ENCODE measurements at places on chromosomes 12 and 14. TPM values are rescaled to one million over a fixed set of nuclear protein-coding genes. Genes with fewer than 3 reads are reported as not detected.

CLEC1A gene
- not detected for total RNA-seq

SYT1 gene
- total RNA-seq, result 31.9 TPM

DNA sequence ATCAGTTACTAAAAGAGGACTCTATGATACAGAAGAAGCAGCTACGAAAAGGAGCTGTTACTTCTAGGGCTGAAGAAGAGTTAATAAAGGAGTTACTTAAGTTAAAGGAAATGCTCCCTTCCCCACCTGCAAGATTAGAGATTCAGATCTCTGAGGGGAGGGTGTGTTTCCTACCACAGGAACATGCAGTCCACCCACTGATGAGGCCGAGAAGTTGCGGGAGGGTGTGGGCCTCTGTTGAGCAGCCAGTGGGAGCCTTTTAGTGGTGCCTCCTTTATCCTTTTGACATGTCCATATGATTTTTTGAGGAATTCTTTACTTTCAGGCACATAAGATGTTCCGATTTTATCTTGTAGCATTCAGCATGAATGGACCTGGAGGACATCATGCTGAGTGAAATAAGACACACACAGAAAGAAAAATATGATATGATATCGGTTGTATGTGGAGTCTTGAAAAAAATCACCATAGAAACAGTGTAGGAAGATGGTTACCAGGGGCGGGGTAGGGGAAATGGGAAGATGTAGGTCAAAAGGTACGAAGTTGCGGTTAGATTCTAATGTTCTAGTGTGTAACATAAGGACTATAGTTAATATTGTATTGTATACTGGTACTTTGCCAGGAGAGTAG lies 4.4 kb upstream of the M6PR start:
- no peak overlapping the region for H3K27ac ChIP-seq
- H3K4me1 ChIP-seq, result no peaks in the 10 kb centered on the region
- no peak for DNase-seq

- H3K27me3 ChIP-seq, result no peaks in the 10 kb centered on the region
- no peaks in the 10 kb centered on the region for H3K4me1 ChIP-seq
- no peak for DNase-seq
- no peak overlapping the region for H3K4me3 ChIP-seq
- no peak overlapping the region for H3K27ac ChIP-seq
Observed at GRCh38 chr12:76976777-76977382, 88.5 kb downstream of the E2F7 start.

GRCh38 chr12:118358612-118359540 lies 13.8 kb downstream of the TAOK3 start:
- no peaks in the 10 kb centered on the region for H3K27me3 ChIP-seq
- no peak overlapping the region for H3K4me3 ChIP-seq
- 0 out of 2 replicates have a peak, but pooled peaks cover 6% of the 10 kb centered on the region for H3K36me3 ChIP-seq
- DNase-seq, result no peak
- H3K27ac ChIP-seq, result no peak overlapping the region

GRCh38 chr12:111444925-111445725 lies 39.4 kb downstream of the SH2B3 start:
- peaks cover 83% of the 10 kb centered on the region for H3K36me3 ChIP-seq
- no peak for DNase-seq
- no peak overlapping the region for H3K4me3 ChIP-seq

DNA sequence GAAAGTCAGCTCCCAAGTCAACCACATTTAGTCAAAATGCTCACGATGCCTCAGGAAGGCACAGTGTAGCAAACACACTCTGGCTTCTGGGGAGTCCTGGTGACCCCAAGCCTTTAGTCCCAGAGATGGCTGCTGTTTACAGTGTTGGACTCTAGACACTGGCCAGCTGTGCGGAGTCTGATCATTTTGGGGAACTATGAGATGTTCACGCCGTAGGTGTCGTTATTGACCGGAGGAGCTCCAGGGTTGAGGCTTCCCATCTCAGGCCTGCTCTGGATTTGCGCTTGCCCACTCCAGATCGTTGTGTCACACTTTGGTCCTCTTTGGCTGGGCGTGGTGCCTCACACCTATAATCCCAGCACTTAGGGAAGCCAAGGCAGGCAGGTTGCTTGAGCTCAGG lies 27.7 kb downstream of the BRI3BP start:
- no peaks in the 10 kb centered on the region for H3K4me1 ChIP-seq
- peaks cover 27% of the 10 kb centered on the region for H3K27me3 ChIP-seq
- H3K27ac ChIP-seq, result no peak overlapping the region

GRCh38 chr12:103966736-103967135 lies 1.1 kb downstream of the TDG start:
- no peak for DNase-seq
- peak overlapping the region; percentile 54 for H3K27ac ChIP-seq
- H3K4me1 ChIP-seq, result peaks cover 22% of the 10 kb centered on the region

CMA1 gene
- not detected for total RNA-seq

DNA sequence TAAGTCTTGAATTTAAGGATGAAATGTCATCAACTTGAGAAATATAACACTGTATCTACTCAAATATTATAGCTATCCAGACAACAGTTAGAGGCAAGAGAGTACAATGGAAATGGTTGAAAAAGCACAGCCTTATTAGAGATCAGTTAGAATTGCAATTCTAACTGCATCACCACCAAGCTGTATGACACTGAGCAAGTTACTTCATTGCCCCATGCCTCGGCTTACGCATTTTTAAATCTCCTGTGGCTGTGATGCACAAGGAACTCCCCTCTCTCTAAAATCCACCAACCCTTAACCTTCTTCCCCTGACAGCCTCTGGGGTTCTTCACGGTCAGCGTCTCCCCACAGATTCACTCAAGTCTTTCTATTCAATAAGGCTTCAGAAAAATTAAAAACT lies 75.1 kb downstream of the MED13L start:
- H3K27ac ChIP-seq, result peak overlapping the region; percentile 32
- DNase-seq, result no peak
- H3K4me3 ChIP-seq, result no peak overlapping the region

- no peaks in the 10 kb centered on the region for H3K36me3 ChIP-seq
- H3K4me1 ChIP-seq, result peaks cover 19% of the 10 kb centered on the region
- DNase-seq, result no peak
- H3K27me3 ChIP-seq, result no peaks in the 10 kb centered on the region
- no peak overlapping the region for H3K4me3 ChIP-seq
- H3K27ac ChIP-seq, result no peak overlapping the region
Observed at GRCh38 chr14:24875991-24876878, 173.7 kb downstream of the STXBP6 start.

- peak overlapping the region; percentile 61 for H3K4me3 ChIP-seq
- H3K27ac ChIP-seq, result no peak overlapping the region
- H3K36me3 ChIP-seq, result peaks cover 9% of the 10 kb centered on the region
- peaks cover 28% of the 10 kb centered on the region for H3K4me1 ChIP-seq
- DNase-seq, result no peak
Observed at GRCh38 chr12:52005903-52006703, 643 bp upstream of the TAMALIN start.

DNA sequence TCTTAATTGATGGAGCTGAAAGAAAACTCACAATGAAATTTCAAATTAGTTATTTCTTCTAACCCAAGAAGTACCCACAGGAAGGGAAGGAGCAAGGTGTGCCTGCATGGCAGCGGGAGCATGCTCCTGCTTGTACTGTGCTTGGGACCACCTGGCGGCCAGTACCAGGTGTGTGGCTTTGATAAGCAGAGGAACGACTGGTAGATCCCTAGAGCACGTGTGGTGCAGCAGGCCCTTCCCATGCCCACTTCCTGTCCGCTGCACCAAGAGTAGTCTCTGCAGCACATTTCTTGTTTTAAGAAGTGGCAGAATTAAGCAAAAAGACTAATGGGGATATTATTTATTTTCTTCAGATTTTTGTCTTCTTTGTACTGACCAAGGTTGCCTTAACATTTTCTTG lies 122.3 kb upstream of the ATF1 start:
- no peak for DNase-seq
- peaks cover 20% of the 10 kb centered on the region for H3K4me1 ChIP-seq
- peaks cover 7% of the 10 kb centered on the region for H3K36me3 ChIP-seq
- H3K27ac ChIP-seq, result no peak overlapping the region
- no peaks in the 10 kb centered on the region for H3K27me3 ChIP-seq

JPH4 gene
- total RNA-seq, result not detected

NRIP2 gene
- total RNA-seq, result 0.32 TPM
